ENCODE measurements at places on chromosomes 4 and X.
A peak's percentile ranks its signal among the peaks of the same experiment; 100 is the strongest.

DNA sequence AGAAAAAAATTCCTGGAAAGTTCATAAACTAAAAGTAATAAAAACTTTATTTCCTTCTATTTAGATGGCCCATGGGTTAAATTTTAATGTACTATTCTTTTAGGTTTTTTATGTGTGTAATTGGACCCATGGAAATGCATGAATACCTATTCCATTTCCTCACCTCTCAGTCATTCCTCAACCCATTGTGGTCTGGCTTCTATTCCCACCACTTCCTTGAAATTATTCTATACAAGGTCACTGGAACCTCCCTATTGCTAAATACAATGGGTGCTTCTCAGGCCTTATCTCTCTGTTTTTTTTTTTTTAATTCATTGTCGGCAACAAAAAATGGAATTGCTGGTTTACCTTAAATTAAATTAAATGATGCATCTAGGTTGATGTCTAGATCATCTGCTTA lies 17.2 kb downstream of the SLC39A8 start:
- DNase-seq, result no peak

DNA sequence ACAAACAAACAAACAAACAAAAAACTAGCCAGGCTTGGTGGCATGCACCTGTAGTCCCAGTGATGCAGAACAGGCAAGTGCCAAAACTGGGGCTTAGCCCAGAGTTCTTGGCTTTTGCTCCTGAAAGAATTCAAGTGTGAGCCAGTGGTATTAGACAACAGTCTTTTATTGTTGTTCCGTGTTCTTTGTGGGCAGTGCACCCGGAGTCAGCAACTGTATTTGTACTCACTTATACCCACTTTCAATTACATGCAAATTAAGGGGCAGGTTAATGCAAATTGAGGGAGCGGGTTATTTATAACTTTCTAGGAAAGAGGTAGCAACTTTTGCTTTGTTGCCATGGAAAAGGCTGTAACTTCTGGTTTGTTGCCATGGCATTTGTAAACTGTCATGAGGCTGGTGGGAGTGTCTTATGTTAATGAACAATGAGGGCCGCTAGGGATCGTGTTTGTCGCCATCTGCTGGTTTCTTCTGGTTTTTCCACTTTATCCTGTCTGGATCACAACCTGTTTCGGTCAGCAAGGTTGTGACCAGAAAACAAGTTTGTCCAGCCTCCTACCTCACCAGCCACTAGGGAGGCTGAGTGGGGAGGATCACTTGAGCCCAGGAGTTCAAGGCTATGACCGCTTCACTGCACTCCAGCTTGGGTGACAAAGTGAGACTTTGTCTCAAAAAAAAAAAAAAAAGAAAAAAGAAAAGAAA lies 88.8 kb upstream of the ESX1 start:
- peak; percentile 32 for DNase-seq

- DNase-seq, result no peak
Observed at GRCh38 chrX:116490104-116490503, 27.3 kb upstream of the CT83 start.

GRCh38 chr4:184347251-184348239 lies 126.8 kb downstream of the IRF2 start:
- DNase-seq, result peak; percentile 12

- DNase-seq, result no peak
Observed at GRCh38 chr4:183096276-183096965, 2.6 kb upstream of the WWC2 start.

DNA sequence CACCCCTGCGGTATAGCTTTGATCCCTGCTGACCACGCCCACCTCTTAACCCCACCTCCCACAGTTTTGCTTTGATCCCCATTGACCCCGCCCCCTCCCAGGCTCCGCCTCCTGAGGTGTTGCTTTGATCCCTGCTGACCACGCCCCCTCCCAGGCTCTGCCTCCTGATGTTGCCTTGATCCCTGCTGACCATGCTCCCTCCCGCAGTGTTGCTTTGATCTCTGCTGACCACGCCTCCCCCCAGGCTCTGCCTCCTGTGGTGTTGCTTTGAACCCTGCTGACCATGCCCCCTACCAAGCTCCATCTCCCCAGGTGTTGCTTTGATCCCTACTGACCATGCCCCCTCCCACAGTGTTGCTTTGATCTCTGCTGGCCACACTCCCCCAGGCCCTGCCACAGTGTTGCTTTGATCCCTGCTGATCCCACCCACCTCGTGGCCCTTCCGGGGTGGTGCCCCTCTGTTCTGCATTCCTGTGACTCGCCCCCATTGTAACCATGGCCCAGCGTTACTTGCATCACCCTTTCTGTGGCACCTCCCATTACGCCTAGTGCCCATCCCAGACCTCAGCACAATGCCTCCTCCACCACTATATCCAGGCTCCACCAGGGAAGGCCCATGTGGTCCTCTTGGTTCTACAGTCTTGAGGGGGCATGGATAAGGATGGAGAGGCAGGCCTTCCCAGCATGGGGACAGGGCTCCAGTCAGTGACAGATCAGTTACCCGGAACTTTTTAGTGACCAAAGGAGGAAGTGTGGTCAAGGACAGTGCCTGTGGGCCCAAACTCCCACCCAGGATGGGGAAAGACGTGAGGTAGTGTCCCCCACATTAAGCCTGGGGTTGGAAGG lies 70.8 kb downstream of the ADRA2C start:
- no peak for DNase-seq

DNA sequence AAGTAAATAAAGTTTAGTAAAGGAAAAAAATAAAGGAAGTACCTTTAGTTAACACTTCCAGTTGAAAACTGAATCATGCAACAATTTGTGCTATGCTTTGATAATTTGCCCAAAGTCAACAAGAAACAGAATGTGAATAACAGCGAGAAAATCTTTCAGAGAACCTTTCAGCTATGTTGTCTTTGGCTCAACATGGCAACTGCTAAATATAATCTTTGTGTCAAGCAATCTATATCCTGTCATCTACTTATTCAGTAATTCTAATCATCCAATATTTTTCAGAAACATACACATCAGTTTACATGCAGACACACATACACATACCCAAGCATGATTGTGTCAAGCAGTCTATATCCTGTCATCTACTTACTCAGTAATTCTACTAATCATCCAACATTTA lies 136.0 kb upstream of the PABPC4L start:
- no peak for DNase-seq

DNA sequence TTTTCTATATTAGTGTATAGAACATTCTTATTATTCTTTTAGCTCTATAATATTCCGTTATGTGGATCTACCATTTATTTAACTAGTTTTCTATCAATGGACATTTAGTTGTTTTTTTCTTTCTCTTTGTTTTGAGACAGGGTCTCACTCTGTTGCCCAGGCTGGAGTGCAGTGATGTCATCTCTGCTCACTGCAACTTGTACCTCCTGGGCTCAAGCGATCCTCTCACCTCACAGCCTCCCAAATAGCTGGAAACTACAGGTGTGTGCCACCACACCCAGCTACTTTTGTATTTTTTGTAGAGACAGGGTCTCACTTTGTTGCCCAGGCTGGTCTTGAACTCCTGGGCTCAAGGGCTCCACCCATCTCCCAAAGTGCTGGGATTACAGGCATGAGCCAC lies 10.8 kb downstream of the TMEM165 start:
- no peak for DNase-seq

GRCh38 chr4:126647756-126648397 lies 984.9 kb upstream of the INTU start:
- no peak for DNase-seq

- no peak for DNase-seq
Observed at GRCh38 chrX:66402165-66402564, 236.7 kb downstream of the EDA2R start.

GRCh38 chr4:13461191-13461905 lies 22.8 kb downstream of the RAB28 start:
- no peak for DNase-seq

DNA sequence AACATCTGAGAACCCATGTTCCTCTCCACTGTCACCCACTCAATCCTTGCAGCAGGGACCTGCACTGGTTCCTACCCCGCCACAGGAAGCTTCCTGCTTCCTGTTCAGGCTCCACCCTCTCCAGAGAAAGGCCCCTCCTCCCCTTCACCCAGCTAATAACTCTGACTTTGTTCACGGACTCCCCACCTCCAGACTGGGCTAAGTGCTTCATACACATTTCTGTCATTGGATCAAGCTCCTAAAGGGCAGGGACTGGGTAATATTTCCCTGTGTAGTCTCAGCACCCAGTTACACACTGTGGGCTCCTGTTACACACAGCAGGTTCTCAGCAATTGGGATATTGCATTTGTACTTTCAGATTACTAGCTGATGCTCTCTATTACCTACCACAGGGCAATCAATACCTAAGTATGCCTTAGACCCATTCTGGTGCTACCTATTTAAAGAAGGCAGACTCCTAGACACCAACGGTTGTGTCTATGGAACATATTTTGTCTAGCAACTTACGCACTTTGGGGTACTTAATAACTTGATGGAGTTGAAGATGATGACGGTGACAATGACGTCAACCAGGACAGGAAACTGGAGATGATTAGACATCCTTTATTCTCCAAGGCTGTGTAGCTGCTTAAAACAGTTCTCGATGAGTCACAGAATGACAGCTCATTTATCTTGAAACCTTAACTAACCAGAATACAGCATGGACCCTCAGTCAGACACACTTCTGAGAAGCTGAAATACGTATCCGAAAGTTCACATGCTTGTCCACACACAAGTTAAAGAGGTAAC lies 58.1 kb downstream of the MAML3 start:
- peak; percentile 69 for DNase-seq

DNA sequence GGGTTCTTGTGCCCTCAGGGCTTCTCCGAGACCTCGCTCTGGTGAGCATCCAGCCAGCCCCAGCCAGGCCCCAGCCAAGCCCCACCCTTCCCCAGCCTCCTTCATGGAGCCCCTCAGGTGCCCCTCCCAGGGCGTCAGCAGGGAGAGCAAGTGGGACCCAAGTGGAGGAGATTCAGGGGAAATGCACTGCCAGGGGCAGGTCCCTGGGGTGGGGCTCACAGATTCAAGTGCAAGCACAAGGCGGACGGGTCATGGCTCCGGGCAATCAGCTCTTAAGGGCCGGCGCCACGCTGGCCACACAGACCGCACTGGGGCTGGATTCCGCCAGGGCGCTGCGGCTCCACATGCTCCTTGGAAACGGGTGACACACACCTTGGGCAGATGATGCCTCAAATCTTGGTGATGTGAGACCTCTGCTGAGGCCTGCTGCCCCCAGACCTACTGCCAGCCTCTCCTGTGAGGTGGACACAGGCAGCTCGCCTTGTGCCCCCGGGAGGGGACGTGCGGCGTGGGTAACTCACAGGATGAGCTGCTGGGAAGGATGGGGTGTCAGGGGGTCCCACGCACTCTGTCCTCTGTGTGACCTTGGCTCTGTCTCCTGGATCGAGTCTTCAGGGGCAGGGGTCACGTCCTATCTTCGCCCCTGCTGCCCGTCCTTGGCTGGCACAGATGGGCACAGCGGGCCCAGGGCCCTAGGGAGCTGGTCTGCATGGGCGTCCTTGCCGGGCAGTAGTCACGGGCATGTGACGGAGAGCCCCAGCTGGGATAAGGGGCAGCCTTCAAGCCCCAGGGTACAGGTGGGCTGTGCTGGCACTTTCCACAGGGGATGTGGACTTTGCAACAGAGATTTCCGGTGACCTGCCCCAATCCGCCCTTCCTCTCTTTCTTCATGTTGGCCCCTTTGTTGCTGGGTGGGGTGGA lies 17.1 kb downstream of the NAT8L start:
- DNase-seq, result no peak

GRCh38 chrX:31117266-31117665 lies 45.4 kb upstream of the FTHL17 start:
- no peak for DNase-seq

Data from CD4-positive, alpha-beta T cell treated with Interleukin-21 for 1 hour (primary cell).